ENCODE measurements at places on chromosomes 11 and 22. TPM values are rescaled to one million over a fixed set of nuclear protein-coding genes. Genes with fewer than 3 reads are reported as not detected.

OR8H3 gene
- polyA plus RNA-seq, result not detected

UCP2 gene
- 47.7 TPM for polyA plus RNA-seq

APOL4 gene
- 7.8 TPM for polyA plus RNA-seq

TMEM123 gene
- polyA plus RNA-seq, result 141 TPM

OAF gene
- polyA plus RNA-seq, result 195 TPM

FJX1 gene
- polyA plus RNA-seq, result 3.5 TPM

GRCh38 chr11:13388741-13389140 lies 74.3 kb downstream of the BTBD10 start:
- no peak for DNase-seq
- no peak overlapping the region for H3K4me3 ChIP-seq

GRCh38 chr11:67705264-67705663 lies 30.8 kb upstream of the ALDH3B2 start:
- no peaks in the 10 kb centered on the region for H3K36me3 ChIP-seq
- DNase-seq, result no peak
- no peaks in the 10 kb centered on the region for H3K4me1 ChIP-seq
- H3K27me3 ChIP-seq, result no peaks in the 10 kb centered on the region

DNA sequence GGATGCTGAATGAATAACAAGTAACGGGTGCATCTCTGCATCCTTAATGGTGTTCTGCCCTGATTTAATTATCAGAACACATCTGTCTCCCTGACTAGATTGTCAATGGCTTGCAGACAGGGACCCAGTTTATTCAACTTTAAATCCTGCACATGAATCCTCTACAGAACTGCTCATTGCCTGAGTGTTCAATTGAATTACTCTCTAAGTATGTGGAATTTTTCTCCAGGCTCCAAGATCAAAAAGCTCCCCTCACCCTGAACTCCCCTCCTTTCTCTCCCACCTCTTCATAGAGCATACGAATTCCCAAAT lies 11.8 kb downstream of the MB start:
- no peak overlapping the region for H3K4me3 ChIP-seq
- DNase-seq, result no peak

DNA sequence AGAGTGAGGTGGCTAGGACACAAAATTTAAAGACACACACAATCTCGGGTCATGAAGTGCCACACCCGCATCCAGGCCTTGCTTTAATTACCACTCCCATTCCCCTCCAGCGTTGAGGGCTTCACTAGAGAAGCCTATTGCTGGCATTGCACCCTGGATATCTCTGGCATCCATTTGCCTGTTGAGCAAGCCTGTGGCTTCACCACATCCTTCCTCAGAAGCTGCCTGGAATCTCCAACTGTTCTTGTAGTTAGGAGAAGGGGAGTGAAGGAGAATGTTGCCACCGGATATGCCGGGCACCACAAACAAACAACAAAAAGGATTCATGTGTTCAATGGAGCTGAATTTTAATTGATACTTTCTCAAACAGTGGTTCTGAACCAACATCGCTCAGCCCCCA lies 34.4 kb upstream of the RCN1 start:
- H3K4me3 ChIP-seq, result no peak overlapping the region
- no peaks in the 10 kb centered on the region for H3K4me1 ChIP-seq
- peaks cover 17% of the 10 kb centered on the region for H3K27me3 ChIP-seq
- H3K36me3 ChIP-seq, result no peaks in the 10 kb centered on the region

GRCh38 chr11:87778357-87778756 lies 396.9 kb downstream of the RAB38 start:
- H3K36me3 ChIP-seq, result no peaks in the 10 kb centered on the region
- H3K4me3 ChIP-seq, result no peak overlapping the region
- DNase-seq, result no peak
- no peaks in the 10 kb centered on the region for H3K27me3 ChIP-seq
- H3K4me1 ChIP-seq, result peaks cover 6% of the 10 kb centered on the region
- no peak overlapping the region for H3K27ac ChIP-seq

- peaks cover 3% of the 10 kb centered on the region for H3K27me3 ChIP-seq
- H3K4me1 ChIP-seq, result no peaks in the 10 kb centered on the region
- no peak overlapping the region for H3K27ac ChIP-seq
Measured at GRCh38 chr11:126722006-126722736, 278.4 kb downstream of the KIRREL3 start.

DNA sequence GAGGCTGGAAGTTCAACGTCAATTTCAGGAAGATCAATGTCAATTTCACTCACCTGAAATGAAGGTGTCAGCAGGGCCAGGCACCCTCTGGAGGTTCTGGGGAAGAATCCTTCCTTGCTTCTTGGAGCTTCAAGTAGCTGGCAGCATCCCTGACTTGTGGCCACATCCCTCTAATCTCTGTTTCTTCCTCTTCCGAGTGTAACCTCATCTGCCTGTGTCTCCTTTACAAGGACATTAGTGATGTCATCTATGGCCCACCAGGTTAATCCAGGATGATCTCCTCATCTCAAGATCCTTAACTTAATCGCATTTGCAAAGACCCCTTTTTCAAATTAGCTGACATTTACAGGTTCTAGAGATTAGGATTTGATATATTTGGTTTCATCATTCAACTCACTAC lies 240.8 kb upstream of the MTNR1B start:
- no peak overlapping the region for H3K27ac ChIP-seq
- no peaks in the 10 kb centered on the region for H3K27me3 ChIP-seq
- H3K4me1 ChIP-seq, result no peaks in the 10 kb centered on the region
- no peaks in the 10 kb centered on the region for H3K36me3 ChIP-seq
- no peak overlapping the region for H3K4me3 ChIP-seq

Measured in large intestine (tissue), 12 donors.